ENCODE measurements at places on chromosomes 16 and 17. TPM values are rescaled to one million over a fixed set of nuclear protein-coding genes. Genes with fewer than 3 reads are reported as not detected.

Gene IQCK
- 21.1 TPM for total RNA-seq

DNA sequence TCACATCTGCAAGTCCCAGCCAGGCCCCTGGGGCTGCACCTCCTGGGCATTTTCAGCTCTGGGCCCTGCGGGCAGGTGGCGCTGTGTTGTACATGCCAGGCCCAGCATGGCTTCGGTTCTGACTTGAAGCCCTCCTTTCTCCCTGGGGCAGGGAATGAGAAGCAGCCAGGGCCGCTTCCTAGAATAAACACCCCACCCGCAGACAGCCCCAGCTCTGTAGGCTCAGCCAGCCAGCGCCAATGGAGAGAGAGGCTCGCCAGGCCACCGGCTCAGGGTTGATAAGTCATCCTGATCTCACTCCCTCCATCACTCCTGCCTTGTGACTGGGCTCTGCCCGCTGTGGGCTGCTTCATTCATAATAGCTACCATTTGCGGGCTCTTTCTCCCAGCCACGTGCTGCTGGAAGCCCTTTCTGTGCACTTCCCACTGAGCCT is 6.0 kb upstream of the GLIS2 start:
- peak; percentile 97 for DNase-seq

DNA sequence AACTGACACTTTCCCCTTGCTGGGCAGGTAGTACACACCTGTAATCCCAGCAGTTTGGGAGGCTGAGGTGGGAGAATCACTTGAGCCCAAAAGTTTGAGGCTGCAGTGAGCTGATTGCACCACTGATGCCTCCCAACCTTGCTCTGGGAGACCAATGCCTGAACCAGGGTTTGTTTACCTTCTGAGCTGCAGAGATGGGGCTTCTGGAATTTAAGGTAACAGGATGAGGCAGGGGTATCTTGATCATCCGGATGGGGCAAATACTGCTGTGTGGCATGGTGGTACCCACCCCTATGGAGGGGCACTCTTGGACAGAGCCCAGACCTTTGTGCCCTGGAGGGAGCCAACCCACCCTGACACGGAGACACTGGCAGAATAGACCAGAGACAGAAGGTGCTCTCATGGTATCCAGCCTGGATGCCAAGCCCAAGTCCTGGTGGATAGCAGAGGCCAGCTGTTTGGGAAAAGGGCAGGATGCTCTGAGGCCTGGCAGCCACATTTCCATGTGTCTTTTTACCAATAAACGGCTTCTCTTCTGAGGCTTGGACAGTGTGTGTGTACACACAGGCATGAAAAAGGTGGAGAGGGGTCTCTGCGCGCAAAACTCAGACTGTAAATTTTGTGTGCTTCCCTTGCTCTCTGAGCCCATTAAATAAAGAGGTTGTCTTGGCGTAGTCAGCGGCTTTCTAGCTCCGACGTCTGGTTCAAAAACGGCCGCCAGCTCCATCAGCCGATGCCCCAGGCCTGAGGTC is 4.4 kb downstream of the ZNF48 start:
- DNase-seq: peak; percentile 59

DNA sequence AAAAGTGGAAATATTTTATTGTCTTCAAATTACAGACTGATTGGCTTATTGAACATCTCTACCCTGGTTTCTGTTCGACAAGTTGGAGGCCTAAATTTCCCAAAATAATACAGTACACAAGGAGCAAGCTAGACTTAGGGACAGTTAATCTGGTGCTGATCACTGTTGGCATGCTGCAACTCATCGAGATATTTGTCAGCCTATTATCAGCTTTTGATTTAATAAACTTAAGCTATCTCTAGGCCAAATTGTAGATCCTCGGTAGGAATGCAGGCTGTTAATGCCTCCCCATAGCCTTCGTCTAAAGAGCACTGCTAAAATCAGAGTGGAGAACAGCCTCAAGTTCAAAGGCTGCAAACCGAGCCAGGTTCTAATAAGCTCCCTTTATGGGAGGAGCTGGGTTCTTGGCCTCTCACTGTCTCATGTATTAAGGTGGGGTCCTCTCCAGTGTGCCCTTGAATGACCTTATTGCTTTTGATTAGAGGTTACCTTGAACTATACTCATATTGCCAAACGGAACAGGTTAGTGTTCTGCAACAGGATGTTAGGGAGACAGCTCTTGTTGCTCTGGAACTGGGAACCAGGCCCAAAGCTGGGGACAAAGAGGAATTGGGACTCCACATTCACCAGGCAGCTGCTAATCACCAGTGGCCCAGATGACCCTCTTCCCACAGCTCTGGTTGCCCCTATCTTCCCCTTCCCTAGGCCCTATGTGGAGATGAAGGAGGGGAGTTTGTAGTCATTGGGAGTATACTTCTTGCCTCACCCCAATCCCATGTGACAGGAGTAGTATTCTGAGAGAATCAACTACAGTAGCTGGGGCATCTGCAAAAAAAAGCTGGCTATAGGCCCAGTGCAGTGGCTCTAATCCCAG is 69.5 kb upstream of the NOL11 start:
- DNase-seq: no peak

Gene ZSCAN10
- 70.0 TPM for total RNA-seq

Gene OR1F1
- not detected for total RNA-seq

- DNase-seq: no peak
Observed at GRCh38 chr16:9124908-9125584, 33.6 kb downstream of the HAPSTR1 start.

Gene CBFA2T3
- total RNA-seq: 2.2 TPM

DNA sequence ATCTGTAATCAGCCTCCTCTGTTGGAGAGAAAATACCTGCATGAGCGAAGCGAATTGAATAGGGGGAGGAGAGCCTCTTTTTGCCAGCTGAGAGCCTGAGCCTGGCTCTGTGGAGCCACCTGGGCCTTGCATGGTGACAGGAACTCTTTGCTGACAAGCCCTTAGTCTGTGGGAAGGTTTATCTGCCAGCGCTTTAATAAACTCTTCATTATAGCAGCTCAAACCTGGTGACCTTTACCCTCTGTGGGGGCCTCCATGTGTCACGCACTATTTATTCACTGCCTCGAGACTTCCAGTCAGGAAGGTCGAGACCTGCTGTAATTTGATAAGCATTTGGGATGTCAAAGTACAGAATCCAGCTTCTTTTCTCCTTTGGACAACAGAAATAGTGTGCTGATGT is 282.6 kb downstream of the CBLN1 start:
- DNase-seq: no peak

Gene PRSS33
- total RNA-seq: 0.35 TPM

DNA sequence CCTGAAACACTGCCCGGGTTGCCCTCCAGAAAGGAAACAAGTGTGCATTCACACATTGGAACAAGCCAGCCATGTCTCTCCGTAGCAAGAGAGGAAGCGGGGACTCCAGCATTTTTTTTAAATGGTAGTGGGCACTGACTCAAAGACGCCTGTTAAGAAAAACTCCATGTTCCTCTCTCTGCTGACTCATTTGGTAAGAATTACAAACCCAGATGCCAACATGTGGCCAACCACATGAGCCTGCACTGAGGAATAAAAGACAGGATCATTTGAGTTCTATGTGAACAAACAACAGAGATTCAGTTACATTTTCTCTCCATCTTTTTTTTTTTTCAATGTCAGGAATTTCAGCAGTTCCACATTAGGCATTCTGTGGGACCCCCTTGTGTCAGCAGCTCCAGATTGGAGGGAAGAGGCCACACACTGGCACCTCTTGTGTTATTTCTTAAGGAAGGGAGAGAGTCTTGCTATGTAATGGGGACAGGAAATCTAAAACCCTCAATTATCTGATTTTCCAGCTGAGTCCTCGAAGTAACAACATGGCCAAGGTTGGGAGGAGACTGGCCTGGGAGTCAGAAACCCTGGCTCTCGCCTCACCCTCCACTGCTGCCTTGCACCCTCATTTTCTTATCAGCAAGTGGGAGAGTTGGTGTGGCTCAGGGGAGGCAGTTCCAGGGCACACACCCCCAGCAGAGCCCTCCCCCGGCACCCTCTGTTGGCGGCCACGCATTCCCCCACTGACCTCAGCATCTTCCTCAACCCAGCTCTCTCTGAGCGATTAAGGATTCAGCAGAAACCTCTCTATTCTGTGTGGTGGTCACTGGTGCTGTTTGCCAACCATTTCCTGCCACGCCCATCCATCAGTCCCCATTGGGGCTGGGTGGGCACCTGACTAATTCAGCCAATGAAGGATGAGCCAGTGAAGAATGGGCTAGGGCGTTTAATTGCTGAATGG is 173.0 kb downstream of the FOXL1 start:
- DNase-seq: no peak

- no peak for DNase-seq
Observed at GRCh38 chr17:79991924-79992648, 43.6 kb downstream of the TBC1D16 start.

GRCh38 chr17:61813211-61813610 is 50.1 kb downstream of the BRIP1 start:
- no peak for DNase-seq

Gene KRT27
- not detected for total RNA-seq

- DNase-seq: no peak
Observed at GRCh38 chr17:47184681-47185080, 4.4 kb downstream of the CDC27 start.

Gene ANKRD40CL
- total RNA-seq: not detected

Gene NPIPB6
- 4.5 TPM for total RNA-seq

GRCh38 chr16:65016754-65017153 is 105.1 kb downstream of the CDH11 start:
- no peak for DNase-seq

Gene KCNG4
- not detected for total RNA-seq

Gene CDH3
- total RNA-seq: 88.1 TPM

- peak; percentile 98 for DNase-seq
Observed at GRCh38 chr17:9576521-9577372, at the start of gene CFAP52. TSS of gene CFAP52 (plus strand) at chr17:9576642. CDS start at chr17:9576696, 54 bp downstream.
